ENCODE measurements at places on chromosomes 3 and 15.

DNA sequence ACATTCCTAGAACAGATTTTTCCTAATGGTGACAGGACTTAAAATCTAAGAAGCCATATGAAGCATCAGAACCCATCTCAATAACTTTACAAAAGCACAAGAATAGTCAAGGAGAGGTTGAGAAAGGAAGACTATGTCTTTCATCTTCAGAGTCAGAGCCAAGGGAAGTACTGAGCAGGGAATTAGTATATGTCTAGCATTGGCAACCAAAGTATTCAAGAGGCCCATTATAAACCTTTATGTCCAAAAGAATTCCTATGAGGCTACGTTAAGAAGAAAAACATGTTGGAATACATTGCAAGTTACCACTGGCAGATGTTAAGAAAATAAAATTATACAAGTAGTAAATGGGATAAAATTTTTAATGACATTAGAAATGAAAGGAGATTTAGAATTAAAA lies 150.5 kb downstream of the MAGI1 start:
- DNase-seq: no peak

- no peak for DNase-seq
Measured at GRCh38 chr3:150830094-150830681, 67.2 kb upstream of the SIAH2 start.

GRCh38 chr3:109806929-109807328 lies 469.6 kb upstream of the DPPA4 start:
- no peak for DNase-seq

- no peak for DNase-seq
Measured at GRCh38 chr3:30819067-30819798, 75.2 kb downstream of the GADL1 start.

GRCh38 chr3:72082186-72082715 lies 297.3 kb upstream of the PROK2 start:
- DNase-seq: no peak

- no peak for DNase-seq
Measured at GRCh38 chr15:88844749-88845386, 41.6 kb downstream of the ACAN start.

DNA sequence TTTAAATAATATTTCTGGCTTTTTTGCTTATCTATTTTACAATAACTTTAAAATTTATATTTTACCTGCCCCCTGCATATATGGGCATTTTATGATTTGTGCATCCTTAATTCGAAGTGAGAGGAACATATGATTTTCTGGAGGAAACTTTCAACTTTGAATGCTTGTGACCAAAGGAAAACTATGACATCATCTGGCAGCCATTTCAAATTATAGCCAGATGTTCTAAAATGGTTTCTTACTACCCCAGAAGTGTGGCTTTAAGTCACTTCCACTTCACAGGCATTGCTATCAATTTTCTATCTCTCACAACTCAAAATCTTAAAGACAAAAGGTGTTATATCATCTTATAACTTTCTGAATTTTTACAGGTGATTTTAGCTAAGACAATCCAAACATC lies 508.8 kb downstream of the RBMS3 start:
- no peak for DNase-seq

DNA sequence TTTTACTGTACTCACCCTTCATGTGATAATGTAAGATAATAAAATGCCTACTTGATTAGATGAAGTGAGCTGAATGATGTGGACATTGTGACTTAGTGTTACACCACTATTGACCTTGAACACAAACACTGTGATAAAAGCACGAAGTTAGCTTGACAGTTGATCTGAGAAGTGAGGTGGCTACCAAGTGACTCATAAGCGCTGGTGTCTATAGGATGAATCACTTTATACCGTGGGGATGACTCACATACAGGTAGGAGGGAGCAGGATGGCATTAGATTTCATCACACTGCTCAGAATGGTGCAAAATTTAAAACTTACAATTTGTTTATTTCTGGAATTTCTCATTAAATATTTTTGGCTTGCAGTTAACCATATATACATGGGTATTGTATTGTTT lies 174.7 kb upstream of the CNTN3 start:
- DNase-seq: no peak

DNA sequence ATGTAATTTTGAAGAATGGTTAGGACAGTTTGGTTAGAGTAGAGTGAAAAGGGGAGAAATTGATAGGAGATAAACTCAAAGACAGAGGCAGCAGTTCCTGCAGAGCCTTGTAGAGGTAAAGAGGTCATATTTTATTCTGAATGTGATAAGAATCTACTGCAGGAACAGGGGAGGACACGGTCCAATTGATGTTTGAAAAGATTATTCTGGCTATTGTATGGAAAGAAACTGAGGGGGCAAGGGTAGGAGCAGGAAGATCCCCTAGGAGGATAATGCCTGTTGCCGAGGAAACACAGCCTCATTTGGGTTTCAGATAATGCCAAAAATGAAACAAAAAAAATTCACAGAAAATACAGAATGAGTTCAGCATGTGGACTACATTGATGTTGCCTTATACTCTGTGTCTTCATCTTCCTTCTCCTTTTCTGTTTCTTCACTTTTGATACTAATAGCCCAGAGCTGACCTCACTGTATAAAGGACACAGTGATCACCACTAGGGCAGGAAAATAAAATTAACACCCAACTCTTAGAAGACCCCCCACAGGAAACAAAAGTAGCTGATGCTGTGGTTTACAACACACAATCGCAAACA lies 454.6 kb upstream of the UBE2E2 start:
- DNase-seq: no peak

DNA sequence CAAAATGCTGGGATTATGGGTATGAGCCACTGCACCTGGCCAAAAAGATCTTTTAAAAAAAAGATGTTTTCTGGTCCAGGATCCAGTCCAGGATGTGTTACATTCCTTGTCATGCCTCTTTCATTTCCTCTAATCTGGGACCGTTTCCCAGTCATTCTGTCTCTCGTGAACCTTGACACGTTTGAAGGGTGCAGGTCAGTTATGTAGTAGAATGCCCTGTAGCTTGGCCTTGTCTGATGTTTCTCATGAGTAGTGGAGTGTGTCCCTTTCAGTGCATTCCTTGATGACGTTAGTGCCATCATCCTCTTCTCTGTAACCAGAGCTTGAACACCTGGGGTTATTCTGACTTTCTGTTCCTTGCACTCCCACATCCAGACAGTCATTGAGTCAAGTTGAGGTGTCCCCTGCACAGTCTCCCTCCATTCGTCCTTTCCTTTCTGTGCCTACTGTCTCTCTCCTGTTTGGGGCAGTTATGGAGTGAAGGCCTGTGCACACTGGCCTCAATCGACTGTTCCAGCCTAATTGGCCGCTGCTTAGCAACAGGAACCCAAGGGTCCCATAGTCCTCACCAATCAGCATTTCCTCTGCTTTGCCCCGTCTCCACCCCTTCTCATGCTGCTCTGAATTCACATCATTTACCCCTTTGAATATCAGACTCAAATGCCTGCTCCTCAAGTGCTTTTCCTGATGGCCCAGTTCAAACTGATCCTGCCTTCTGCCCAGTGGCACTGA lies 5.5 kb downstream of the FAM81A start:
- no peak for DNase-seq

DNA sequence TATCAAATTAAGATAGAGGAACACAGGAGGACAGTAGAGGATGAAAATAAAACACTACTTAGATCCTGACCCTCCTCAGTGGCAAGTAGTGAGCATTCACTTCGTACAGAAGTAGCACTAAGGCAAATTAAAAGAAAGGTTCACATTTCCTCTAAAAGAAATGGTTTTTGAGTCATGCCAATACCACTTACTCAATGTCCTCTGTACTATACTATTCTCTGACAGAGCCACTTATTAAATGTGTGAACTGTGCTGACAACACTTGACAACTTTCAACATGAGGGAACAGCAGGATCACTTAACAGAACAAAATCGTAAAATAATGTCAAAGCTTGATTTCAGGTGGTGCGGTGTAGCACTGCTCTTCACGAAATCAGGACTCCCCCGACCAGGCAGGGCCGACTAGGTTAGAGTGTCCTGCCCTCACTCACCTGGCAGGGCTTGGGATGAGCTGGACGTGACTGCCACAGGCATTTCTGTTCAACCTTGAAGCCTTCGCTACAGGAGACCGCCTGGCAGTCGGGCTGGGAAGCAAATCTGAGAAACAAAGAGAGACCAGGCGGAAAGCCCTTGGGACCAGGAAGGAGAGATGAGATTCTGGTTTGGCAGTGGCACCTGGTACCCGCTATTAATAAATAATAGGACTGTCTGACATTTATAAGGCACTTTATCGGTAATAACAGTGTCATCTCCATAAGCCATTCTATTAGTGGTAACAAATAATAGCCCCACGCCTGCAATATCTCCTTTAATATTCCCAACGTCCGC lies 611 bp upstream of the SLC27A2 start:
- DNase-seq: no peak

DNA sequence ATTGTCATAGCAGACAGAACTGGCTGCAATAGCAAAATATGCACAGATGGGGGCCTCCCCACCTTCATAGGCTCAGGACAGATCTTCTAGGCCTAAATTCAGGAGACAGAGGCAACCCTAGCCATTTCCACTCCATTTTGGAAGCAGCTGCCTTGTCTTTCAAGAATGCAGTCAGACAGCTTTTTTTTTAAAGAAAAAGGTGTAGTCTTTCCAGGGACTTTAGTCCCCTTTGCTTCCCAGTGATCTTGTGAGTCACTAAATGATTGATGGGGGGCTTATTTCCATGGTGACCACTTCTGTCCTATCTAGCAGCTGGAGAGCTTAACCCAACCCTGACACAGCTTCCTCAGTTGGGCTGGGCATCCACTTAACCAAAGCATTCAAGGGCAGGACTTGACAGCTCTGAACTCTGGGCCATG lies 165.9 kb downstream of the TPRG1 start:
- DNase-seq: no peak

GRCh38 chr15:92405942-92406341 lies 12.3 kb downstream of the ST8SIA2 start:
- no peak for DNase-seq

GRCh38 chr3:140736863-140737460 lies 59.1 kb downstream of the TRIM42 start:
- no peak for DNase-seq

DNA sequence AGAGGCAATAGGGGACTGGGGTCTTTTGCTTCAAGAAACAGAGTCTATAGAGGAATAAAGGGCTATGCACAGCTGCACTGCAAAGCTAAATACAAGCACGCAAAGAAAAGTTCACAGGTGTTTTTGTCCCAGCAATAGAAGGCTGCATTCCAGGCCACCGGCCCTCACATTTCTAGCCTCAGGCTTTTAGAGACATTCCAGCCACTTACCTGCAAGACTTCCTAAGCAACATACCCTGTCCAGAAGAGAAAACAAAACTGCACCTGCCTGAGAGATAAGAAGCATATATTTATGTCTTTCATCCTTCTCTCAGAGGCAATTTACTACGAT lies 220.5 kb downstream of the OPA1 start:
- DNase-seq: no peak

- no peak for DNase-seq
Measured at GRCh38 chr3:57109437-57110199, 49.2 kb downstream of the SPATA12 start.

- DNase-seq: no peak
Measured at GRCh38 chr15:32717426-32718226, at the start of gene GREM1. TSS of gene GREM1 (plus strand) at chr15:32718004. CDS start at chr15:32730691, 12,687 bp downstream.

- DNase-seq: no peak
Measured at GRCh38 chr15:32682569-32682968, 35.2 kb upstream of the GREM1 start.

DNA sequence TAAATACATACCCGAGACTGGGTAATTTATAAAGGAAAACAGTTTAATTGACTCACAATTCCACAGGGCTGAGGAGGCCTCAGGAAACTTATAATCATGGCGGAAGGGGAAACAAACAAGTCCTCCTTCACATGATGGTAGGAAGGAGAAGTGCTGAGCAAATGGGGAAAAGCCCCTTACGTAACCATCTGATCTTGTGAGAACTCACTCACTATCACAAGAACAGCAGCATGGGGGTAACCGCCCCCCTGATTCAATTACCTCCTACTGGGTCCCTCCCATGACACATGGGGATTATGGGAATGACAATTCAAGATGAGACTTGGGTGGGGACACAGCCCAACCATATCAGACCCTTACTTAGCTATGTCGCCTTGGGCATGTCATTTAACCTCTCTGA lies 27.7 kb downstream of the SCG3 start:
- DNase-seq: no peak

GRCh38 chr3:71930056-71930991 lies 145.4 kb upstream of the PROK2 start:
- no peak for DNase-seq

DNA sequence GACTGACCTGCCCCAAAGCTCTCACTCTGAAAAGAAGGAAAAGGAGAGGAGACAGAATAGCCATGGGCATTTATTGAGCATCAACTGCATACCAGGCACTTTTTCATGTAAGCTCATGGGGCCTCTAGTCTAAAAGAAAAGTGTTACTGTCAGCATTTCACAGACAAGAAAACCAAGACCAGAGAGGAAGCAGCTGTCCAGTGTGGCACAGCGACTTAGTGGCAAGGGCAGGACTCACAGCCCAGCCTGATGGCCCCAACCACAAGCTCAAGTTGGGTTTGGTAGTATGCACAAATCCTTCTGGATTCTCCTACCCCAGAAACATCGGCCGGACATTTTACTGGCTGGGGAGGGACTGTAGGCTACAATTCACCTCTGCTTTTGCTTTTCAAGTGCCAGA lies 5.8 kb downstream of the EFCC1 start:
- DNase-seq: no peak

DNA sequence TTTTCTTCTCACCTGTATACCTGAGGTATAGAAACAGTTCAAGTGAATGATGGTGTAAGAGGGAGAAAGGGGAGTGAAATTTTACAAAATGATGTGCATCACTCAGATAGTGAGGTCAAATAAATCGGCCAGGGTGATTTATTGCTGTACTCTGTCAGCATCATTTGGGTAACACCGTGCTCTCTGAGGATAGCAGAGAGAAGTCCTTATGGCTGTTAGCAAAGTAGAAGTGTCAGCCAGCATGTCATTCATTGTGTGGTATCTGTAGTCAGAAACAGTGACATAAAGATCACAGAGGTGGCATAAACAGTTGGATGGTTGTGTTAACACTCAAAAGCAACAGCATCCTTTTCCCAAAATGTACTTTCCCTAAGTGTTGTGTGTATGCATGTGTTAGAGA lies 53.4 kb downstream of the PSMD6 start:
- DNase-seq: no peak

GRCh38 chr3:61420136-61420759 lies 141.1 kb upstream of the PTPRG start:
- no peak for DNase-seq

DNA sequence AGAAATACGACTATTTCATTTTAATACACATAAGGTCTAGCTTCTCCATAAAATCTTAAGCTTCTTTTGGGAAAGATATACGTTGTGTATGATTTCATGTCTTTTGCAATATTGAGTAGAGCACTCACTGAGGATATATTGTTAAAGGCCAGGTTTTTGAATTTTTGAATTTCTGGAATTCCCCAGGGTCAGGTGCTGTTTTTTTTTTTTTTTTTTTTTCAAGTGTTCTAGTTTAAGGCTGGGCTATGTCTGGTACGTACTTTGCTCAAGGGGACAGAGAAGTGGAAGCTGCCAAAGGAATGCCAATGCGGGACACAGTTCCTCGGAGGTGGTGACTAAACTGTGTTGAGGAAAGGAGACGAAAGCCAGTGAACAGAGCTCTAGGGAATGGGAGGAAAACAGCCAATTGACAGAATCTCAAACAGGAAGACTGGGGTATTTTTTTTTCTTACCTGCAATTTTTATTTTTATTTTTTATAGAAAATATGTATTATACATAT lies 510.5 kb upstream of the CBLB start:
- no peak for DNase-seq

GRCh38 chr3:171266740-171267073 lies 193.5 kb downstream of the TNIK start:
- no peak for DNase-seq

Data from upper lobe of right lung (tissue), 1 donor.